ENCODE measurements at places on chromosomes 16 and 17.

GRCh38 chr16:13426269-13426668 lies 493.7 kb upstream of the ERCC4 start:
- DNase-seq: no peak

DNA sequence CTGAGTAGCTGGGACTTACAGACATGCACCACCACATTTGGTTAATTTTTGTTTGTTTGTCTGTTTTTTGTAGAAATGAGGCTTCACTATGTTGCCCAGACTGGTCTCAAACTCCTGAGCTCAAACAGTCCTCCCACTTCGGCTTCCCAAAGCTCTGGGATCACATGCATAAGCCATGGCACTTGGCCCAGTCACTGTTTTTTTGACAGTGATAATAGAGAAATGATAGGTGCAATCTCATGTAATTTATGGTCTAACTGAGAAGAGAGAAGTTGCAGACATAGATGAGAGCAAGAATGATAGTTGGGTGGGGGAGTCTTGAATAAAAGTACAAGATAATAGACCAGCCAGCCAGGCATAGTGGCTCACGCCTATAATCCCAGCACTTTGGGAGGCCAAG lies 89.7 kb upstream of the TNRC6A start:
- DNase-seq: no peak

- no peak for DNase-seq
Observed at GRCh38 chr16:80602894-80603293, 62.1 kb downstream of the DYNLRB2 start.

DNA sequence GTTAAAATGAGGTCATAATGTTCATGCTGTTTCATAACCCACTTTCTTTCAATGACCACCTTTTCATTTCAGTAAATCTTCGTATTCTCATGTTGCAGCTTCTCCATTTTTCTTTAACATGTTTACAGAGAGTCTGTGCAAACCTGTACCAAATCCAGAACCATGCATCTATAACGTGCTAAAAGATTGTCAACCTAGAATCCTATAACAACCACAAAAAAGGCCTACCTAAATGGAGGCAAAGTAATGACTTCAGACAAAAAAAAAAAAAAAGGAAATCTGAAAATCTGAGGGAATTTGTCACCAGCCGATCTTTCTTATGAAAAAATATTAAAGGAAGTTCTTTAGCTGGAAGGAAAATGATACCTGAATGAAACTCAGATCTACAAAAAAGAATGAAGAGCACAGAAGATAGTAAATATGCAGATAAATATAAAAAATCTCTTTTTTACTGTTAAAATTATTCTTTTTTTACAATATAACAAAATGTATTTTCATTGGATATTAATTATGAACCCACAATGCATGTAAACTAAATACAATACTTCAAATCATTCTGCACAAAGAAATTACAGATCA lies 1.4 kb upstream of the SLFN11 start:
- DNase-seq: no peak

- no peak for DNase-seq
Observed at GRCh38 chr17:78583091-78583490, 5.9 kb upstream of the DNAH17 start.

All from HS-5 (cell line).